Fibroblast of lung (primary cell): ENCODE measurements at places on chromosomes 4 and X.

DNA sequence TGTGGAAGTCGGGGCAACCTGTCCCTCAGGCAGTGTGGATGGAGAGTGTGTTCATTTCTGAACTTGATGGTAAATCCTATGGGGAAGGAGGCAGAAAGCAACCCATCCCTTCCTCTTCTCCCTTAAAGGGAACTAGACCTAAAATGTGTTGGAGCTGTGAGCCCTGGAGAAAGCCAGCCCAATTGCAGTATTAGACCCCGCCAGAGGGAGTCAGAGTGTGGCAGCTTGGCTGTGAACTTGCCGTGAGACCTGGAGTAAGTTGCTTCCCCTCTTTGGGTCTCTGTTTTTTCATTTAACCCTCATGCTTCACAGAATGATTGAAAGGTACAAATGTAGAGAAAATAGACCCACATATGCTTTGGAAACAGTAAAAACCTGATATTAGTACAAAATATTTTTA lies 108.7 kb upstream of the PAK3 start:
- DNase-seq: no peak

DNA sequence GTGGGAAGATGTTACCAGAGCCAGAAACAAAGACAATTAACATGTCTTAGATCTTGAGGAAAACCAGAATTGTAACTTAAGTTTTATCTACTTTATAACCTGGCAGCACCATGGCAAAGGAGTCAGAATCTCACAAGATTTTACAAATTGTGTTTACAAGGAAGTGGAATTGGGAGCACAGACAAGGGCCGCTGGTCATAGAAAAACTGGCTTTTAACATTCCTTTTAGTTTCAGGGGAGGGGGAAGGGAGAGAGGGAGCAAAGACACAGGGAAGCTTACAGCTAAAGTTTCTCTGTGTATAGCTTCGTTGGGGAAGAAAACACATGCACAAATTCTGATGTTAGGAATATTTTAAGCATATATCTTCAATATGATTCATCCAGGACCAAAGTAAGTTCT lies 10.3 kb upstream of the UGT2B11 start:
- no peak for DNase-seq

- DNase-seq: peak; percentile 72
Measured at GRCh38 chr4:179095585-179096221, 1653.5 kb upstream of the AGA start.

- no peak for DNase-seq
Measured at GRCh38 chrX:105221374-105221773, 880 bp upstream of the TEX13A start.

GRCh38 chr4:181820553-181820952 lies 422.6 kb upstream of the TENM3 start:
- no peak for DNase-seq

DNA sequence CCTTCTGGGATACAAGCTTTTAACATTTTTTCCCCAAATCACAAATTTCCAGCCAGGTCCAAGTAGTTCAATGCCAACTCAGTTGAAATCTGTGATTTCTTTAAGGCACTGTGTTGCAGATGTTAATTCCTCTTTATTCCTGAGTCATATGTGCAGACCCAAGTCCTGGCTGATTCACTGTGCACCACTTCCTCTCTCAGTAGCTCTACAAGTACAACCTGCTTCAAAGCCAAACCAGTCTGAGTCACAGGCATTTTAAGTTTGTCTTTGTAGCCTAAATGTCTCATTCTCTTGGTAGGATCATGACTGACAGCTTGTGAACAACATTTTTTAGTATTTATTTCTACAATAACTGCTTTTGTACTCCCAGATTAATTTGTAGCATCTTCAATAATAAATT lies 165.6 kb upstream of the S100G start:
- peak; percentile 97 for DNase-seq

DNA sequence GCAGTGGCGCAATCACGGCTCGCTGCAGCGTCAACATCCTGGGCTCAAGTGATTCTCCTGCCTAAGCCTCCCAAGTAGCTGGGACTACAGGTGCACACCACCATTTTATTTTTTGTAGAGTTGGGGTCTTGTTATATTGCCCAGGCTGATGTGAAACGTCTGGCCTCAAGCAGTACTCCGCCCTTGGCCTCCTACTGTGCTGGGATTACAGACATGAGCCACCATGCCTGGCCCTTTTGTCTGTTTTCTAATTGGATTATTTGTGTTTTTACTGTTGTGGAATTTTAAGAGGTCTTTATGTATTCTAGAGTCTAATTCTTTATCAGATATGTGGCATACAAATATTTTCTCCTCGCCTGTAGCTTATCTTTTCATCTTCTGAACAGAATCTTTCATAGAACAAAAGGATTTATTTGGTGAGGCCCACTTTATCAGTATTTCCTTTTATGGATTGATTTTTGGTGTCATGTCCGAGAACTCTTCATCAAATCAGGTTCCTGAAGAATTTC lies 18.9 kb downstream of the PLS3 start:
- no peak for DNase-seq

DNA sequence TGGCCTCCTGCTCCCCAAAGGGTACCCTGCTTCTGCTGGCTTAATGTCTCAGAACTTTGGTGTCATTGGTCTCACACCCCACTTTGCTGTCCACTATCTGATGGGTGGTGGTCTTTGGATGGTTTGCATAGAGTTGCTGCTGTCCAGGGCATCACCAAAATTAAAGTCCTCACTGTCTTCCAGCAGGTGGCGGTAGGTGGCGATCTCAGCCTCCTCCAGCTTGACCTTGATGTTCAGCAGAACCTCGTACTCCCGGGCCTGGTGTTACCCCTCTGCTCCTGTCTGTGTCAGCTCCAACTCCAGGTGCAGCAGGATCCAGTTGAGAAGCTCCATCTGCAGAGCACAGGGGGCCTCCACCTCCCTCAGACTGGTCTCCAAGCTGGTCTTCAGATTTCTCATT lies 1169.5 kb upstream of the PABPC4L start:
- no peak for DNase-seq

DNA sequence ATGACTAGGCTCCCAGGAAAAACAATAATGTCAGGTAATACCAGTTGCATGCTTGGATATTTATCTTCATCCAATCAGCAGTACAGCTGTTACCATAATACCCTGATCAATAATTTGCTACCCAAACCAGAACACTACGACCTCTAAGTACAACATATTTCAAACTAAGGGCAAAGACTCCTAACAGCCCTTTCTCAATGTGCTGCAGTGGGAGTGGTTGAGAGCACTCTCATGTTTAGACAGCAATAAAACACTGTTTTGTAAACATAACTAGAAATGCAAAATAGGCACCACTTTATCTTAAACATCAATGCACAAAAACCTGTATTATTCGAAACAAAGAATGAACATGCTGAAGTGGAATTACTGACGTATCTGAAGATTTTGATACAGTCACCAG lies 28.9 kb downstream of the PPARGC1A start:
- no peak for DNase-seq

DNA sequence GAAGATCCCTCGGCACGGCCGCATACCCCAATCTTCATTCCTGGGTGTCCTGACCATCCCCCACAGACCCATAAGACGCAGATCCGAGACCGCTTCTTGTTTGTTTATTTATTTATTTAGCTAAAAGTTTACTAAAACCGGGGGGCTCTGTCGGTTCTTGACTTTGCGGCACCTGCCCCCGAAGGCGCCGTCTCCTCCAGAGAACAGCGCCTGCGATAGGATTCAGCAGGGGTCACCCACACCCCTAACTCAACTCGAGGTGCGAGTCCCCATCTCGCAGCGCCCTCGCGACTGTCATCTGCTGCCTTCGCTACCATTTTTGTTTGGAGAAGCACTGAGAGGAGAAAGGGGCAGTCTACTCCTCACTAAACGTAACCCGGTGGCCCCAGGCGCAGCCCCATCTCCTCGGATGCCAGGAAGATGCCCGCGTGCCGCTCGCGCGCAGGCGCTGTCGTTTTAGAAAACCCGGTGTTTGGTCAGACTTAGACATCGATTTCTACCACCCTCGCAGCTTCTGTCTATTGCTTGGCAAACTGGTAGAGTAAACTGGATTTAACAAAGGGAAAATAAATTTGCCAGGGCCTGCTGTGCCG lies 18.9 kb upstream of the GPR101 start:
- DNase-seq: no peak

- DNase-seq: no peak
Measured at GRCh38 chr4:176448761-176449160, 129.0 kb downstream of the SPCS3 start.

DNA sequence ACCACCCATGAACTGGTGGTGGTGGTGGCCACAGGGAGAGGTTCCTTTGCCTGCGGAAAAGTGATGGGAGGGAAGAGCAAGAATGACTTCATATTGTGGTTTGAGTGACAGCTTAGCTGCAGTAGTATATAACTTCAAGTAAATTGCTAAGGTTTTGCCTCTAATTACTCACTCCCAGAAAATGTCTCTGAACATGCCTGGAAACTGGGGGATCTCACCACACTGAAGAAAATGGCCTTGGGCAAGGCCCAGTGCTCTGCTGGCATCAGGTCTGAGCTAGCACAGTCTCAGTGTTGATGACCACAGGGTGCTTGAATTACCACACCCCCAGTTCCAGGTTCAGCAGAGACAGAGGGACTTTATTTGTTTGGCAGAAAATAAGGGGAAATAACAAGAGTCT lies 2085.4 kb downstream of the ARAP2 start:
- peak; percentile 35 for DNase-seq

DNA sequence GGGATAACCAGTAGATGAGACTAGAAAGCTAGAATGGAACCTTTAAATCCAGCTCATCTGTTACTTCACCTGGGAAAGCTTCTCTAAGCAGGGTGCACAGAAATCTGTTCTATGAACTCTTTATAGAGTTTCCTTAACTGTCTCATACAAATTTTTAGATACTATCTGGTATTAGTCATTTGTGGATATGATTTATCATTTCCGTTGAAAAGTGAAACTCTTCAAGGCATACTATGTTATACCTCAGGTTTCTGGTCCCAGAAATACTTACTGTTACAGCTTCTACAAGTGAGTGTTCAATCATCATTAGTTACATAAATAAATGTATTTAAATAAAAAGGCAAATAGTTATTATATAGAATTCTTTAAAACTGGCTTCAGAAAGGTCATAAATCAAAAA lies 298.3 kb upstream of the AGA start:
- DNase-seq: no peak

DNA sequence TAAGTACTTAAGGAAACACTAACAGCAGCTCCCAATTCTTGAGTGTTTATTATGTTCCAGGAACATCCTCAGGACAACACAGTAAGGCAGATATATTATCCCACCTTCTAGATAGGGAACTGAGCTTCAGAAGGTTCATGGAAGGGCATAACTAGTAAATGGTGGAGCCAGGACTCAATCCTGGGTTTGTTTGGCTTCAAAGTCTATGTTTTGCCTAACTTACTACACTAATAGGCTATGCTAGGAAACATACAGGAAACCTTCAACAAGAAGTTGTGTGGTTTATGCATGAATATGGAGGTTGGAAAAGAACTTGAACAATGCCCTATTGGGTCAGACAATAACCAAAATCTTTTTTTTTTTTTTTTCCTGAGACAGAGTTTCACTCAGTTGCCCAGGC lies 72.5 kb upstream of the GPR34 start:
- DNase-seq: no peak
